ENCODE measurements at places on chromosomes 4 and X.

DNA sequence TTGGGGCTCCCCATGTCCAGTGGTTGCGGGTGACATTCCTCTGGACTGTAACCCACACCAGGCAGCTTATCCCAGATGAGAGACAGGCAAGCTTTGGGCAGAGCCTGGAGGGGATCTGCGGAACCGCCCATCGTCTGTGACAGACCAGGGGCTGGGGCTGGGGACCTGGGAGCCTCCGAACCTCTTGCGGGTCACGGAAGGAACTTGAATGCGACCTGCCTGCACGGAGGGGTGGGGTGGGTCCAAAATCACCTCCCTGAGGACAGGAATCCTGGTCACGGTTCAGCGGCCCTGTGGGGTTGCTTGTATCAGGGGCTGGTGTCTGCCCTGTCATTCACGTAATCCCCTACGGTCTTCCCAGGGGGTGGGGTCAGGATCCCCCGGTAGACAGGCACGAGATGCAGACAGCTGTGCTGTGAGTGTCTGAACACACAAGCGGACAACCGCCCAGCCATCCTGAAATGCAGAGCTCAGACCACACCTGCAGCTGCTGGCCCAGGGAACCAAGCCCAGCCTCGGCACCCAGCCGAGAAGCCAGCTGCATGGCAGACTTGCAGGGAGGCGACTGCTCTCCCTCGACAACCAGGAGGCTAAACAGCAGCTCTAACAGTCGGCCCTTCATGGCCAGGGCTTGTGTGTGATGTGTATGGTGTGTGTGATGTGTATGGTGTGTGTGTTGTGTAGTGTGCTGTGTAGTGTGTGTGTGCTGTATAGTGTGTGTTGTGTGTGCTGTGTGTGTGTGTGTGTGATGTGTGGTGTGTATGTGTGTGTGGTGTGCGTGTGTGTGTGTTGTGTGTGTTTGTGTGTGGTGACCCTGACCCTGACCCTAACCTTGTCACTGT lies 105.9 kb upstream of the ADRA2C start:
- DNase-seq, result no peak

DNA sequence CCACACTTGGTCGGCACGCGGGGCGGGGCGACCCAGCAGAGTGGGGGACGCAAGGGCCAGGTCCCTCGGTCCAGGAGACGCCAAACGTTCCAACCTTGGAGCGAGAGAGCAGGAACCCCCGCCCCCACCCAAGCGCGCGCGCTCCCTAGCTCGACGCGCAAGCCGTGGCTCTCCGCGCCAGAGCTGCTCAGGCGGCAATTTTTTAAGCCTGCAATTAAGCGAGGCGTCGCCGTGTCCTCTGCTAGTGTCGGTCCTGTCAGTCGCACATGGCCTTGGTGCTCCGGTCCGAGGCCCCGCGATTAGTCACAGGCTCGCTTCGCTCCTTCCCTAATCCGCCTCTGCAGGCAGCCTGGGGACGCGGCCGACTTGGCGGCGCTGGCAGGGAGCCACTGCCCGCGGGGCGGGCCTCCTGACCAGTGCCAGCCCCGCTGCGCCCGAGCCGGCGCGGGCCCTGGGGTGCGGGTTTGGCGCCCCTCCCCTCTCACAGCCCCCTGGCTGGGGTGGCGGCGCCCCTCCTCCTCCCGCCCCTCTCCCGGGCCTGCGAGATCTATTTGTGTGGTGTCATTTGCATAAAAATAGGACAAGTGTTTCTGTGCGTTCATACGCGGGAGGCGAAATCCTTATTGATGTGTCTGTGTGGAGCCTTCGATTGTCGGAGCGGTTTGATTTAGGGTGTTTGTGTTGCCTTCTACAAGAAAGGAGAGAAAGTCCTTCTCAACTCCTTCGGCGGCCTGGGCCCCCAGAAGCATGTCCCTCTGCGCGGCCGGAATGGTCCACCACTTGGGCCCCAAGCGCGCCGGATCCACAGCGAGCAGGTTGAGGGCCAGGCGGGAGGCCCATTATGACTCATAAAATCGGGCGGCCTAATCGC lies 9.8 kb upstream of the BCOR start:
- no peak for DNase-seq

DNA sequence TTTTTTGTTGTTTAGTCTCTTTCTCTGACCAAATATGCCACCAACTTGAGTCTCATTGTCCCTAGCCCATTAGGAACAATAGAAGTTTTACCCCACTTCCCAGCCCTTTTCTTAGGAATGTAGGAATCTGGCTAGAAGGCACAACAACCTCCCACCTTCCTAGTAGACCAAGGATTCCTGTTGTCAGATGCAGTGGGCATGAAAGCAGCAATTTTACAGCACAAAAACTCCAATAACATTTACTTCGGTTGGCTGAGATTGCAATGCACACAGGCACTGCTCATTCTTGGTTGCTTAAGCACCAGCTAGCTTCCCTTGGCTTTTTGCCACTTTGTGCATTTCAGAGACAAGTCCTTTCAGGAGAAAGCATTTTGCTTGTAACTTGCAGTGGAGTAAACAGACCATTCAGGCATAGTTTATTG lies 312.8 kb downstream of the TENM3 start:
- DNase-seq, result no peak

- no peak for DNase-seq
Observed at GRCh38 chrX:89034679-89035078, 287.7 kb downstream of the CPXCR1 start.

- no peak for DNase-seq
Observed at GRCh38 chr4:75976177-75976576, 14.6 kb downstream of the SDAD1 start.

DNA sequence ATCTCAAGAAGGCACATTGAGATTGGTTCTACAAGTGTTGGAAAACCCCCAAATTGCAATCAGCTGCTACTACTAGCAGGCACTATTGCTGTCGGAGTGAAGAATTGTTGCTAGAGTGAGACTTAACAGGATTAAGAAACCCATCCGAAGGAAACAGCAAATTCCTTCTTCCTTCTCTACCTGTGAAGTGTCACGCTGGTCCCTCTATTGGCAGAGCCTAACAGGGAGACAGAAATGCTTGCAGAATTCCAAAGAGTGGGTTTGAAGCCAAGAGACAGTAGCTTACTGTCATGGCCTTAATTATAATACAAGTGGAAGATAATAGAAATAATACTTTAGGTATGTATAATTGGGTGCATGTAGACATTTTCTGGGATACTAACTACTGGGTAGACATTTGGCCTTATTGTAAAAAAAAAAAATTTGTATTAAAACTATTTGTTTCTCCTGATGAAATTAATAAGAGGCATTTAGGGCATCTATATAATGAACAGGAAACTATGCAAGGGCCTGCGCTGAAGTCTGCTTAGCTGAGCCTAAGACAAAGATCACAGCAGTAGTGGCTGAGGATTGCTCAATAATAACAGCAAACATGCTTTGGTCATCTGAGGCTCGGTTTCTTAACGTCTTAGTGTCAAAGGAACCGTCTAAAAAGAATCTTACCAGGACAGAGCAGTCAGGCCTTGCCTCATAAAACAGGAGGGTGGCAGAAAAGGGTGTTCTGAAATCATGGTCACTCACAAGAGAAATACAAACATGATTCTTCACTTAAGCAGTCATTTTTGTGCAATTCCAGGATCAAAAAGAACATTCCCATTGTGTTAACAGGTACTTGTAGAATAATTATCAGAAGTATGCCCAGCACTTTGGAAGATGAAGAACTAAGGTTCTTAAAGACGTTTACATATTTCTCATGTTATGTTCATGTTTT lies 40.8 kb downstream of the FAM241A start:
- no peak for DNase-seq

GRCh38 chr4:140557831-140558435 lies 10.8 kb downstream of the UCP1 start:
- no peak for DNase-seq

GRCh38 chr4:128285085-128285997 lies 2.3 kb downstream of the PGRMC2 start:
- no peak for DNase-seq

- DNase-seq, result no peak
Observed at GRCh38 chrX:13793897-13794296, 23.0 kb downstream of the GPM6B start.

DNA sequence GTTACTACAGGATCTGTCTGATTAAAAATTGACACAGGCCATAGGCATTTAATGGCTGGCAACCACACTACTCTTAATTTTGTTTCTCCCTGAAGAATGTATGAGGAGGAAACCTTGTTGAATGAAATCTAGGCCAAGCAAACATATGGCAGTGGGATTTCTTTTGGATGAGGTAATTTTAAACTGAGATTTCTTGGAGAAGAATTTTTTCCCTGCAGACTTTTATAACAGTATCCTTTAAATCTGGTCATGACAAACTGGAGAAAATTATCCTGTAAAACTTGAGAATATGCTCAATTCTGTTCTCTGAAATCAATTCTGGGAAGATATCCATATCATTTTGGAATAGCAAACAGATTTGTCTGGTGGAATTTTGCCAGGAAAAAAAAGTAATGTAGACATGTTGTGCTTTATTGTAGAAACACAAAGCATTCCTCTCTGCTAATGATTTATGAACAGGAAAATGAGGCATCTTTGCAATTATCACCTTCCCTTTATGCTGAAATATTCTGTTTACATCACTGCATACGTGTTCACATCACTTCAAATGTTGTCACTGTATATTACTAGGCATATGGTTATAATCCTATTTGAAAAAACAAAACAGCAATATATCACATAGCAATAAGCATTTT lies 108.3 kb upstream of the ARSJ start:
- no peak for DNase-seq
